Activated CD4-positive, alpha-beta memory T cell treated with anti-CD3 and anti-CD28 coated beads for 36 hours (primary cell): ENCODE measurements at places on chromosomes 12 and 14.
A peak's percentile ranks its signal among the peaks of the same experiment; 100 is the strongest.

DNA sequence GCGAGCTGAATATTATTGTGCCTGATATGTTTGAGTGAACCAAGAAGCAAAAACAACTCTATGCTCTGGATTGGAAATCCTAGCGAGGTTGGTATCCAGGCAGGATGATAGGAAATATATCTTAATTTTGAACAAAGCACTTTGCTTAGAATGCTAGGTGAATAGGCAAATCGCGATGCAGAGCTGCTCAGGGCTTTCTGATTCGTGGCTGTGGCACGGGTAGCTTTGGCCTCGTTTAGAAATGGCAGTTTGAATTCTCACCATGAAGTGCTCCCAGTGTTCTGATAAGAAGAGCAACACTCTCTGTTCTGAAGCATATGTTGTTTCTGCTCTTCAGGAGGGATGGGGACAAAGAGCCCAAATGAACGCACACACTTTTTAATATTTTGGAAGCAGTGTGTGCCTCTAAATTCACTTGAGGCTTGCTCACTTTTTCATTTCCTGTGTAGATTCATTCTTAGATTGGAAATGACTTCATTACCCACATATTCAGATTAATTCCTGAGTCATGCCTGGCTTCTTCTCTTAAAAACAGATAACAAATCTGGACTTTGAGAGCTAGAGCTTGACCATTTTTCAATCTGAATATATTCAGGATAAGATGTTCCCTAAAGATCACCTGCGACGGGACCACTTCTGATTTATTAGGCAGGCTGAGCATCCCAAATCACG lies 200.9 kb downstream of the RPAP3 start:
- no peak overlapping the region for H3K27ac ChIP-seq
- no peak overlapping the region for H3K4me3 ChIP-seq
- H3K4me1 ChIP-seq, result peaks cover 15% of the 10 kb centered on the region
- H3K36me3 ChIP-seq, result no peaks in the 10 kb centered on the region
- DNase-seq, result no peak

DNA sequence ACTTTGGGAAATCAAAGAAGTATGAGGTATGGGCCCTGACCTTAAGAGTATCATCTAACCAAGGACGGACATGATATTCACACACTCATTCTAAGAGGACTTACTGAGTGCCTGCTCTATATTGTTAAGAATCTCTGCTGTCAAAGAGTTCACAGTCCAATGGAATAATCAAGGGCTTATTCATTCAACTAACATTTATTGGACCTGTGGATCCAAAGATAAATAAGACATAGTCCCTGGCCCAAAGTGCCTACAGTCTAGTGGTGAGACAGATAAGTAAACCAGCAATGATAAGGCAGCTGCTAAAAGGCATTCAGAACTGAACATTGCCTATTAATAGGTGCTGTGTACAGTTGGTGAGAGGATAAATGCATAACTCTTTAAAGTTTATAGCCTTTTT lies 11.0 kb downstream of the WDR20 start:
- no peak overlapping the region for H3K27ac ChIP-seq
- no peaks in the 10 kb centered on the region for H3K27me3 ChIP-seq
- H3K4me1 ChIP-seq, result peaks cover 46% of the 10 kb centered on the region
- DNase-seq, result no peak

GRCh38 chr14:77909911-77910310 lies 110.0 kb downstream of the ADCK1 start:
- DNase-seq, result no peak
- peaks cover 2% of the 10 kb centered on the region for H3K4me1 ChIP-seq
- H3K27ac ChIP-seq, result no peak overlapping the region
- H3K36me3 ChIP-seq, result peaks cover 12% of the 10 kb centered on the region
- no peak overlapping the region for H3K4me3 ChIP-seq

DNA sequence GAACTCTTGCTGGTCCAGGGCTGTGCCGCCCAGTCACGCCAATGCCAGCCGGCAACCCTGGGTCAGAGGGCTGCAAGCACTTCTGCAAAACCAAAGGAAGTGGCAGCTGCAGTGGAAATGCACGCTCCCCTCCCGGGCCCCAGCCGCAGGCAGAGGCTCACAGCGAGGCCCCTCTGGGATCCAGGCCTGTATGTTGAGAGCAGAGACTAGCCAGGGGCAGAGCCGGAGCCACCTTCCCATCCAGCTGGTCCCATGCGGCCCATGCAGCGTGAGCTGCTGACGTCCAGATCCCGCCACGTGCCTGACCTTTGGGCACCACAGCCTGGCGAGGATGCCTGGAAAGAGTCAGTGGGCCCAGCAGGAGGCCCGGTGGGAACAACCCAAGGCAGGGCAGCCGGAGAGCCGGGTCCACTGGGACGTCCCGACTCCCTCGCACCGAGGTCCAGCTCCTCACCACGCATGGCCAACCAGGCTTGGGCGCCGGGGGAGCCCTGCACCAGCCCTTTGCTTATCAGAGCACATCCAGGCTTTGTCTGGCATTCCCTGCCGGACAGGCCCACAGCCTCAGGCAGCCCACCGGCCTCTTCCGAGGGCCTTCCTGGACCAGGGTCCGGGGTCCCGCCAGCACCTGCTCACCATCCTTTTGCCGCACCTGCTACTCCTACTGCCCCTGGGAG lies 4.3 kb downstream of the GPR132 start:
- H3K36me3 ChIP-seq, result peaks cover 38% of the 10 kb centered on the region
- peaks cover 55% of the 10 kb centered on the region for H3K4me1 ChIP-seq
- peak; percentile 71 for DNase-seq
- H3K27me3 ChIP-seq, result no peaks in the 10 kb centered on the region
- peak overlapping the region; percentile 94 for H3K4me3 ChIP-seq

- H3K4me1 ChIP-seq, result peaks cover 7% of the 10 kb centered on the region
- no peak overlapping the region for H3K4me3 ChIP-seq
These were observed 14.0 kb upstream of the C1S start for GRCh38 chr12:7046383-7047105.

- H3K27ac ChIP-seq, result no peak overlapping the region
- DNase-seq, result no peak
- peaks cover 3% of the 10 kb centered on the region for H3K36me3 ChIP-seq
- no peak overlapping the region for H3K4me3 ChIP-seq
- peaks cover 23% of the 10 kb centered on the region for H3K4me1 ChIP-seq
These were observed 4.4 kb downstream of the AACS start for GRCh38 chr12:125069616-125070015.
